ENCODE measurements at places on chromosomes 13 and 19.

DNA sequence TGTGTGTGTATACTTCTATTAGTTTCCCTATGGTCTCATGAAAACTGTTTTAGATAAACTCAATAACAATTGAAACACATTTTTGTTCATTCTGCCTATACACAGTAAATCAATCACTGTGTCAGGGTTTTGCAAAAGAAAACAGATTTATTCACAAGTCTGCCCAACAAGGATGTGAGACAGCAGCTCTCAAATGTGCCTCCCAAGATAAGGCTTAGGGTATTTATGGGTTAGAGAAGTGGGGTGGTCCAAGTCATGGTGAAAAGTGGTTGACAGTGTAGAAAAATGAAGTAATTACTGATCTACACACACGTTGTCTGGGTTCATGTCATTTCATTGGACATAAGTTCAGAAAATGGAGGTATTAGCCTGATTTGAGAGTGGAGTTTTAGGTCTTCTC is 844.6 kb downstream of the SLITRK6 start:
- DNase-seq = no peak

DNA sequence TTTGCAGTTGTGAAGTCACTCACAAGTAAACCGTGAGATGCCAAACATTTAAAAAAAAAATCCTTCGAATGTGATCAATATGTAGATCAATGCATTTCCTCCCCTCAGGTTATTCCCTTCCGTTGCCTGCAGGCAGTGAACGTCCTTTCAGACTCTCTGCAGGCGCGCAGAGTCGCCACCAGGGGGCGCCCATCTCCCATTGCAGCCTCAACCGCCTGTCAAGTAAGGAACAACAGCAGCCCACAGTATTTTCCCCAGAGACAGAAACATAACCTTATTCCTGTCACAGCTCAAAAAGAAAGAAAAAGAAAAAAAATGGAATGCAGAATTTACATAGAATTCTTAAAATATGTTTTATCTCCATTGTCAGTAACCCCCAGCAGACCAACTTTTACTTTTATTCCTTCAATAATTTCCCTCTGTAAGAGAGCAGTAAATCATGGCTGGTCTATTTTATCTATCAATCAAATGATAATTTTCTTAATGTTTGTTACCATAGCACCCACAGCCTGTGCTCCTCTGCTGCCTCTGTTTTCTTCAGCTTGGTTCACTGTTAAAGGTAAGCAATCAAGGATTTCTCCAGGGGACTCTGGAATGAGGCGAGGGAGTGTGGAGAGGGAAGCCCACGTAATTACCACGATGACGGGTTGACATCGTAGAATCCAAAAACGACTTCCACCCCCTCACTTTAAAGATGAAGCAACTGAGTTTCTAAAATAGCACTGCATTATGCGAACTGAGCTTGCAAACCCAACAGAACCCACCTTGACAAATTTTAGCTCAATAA is 637.6 kb upstream of the ARGLU1 start:
- peak; percentile 34 for DNase-seq

- no peak for DNase-seq
These were observed at the start of gene TRPC4 for GRCh38 chr13:37869756-37870488. TSS of gene TRPC4 (minus strand) at chr13:37869772. CDS start at chr13:37783333, 86,439 bp downstream.

DNA sequence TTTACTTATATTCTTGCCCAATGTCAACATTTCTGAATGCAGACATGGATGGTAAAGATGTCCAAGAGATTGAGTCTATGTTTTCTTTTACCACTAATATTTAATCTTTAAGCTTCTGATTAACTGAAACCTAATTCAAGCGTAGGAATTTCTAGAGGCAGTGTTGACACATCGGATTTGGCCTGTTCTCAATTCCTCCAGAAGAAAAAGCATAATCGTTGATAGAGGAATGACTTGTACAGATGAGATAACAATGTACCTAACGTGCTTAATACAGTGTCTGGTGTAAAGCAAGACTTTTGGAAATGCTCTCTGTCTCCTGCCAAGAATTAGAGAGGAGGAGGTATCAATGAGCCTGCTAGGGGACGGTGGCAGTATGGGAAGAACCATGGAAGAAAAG is 35.2 kb downstream of the SLC15A1 start:
- no peak for DNase-seq

DNA sequence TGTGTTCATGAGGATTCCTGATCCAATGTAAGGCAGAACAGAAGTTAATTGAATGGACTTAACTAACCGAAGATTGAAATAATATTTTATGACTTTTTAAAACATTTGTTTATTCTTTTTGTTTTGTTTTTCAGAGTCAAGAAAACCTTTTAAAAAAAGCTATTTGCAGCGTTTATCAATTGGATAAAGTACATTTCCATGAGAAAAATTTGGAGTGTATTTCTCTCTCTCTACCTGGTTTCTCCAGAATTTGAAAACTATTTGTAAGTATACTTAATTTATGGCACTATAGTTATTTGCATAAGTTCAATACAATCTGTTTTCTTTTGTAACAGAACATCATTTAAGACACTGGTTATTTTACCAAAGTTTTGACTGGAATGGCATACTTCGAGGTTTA is 208.0 kb upstream of the UBL3 start:
- no peak for DNase-seq

DNA sequence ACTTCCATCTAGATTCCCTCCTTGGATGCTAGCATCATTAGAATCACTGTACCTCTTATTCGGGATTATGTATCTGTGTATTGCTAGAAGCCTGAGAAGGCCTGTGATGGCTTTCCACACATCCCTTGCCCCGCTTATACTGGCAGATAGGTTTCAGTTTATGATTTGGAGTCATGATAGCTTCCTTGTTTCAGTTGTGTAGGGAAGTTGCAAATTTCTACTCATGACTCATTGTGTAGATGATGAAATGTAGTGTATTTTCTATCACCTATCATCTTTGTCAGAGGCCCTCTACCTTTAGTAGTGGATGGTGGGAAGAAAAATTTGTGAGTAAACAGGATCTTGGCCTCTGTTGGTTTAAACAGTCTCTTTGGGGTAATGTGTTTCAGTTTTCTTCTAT is 165.2 kb downstream of the GGACT start:
- no peak for DNase-seq

- DNase-seq = peak; percentile 13
These were observed 56.4 kb downstream of the ZDHHC20 start for GRCh38 chr13:21402586-21403307.

- no peak for DNase-seq
These were observed 1423.8 kb upstream of the MIR17HG start for GRCh38 chr13:89923736-89924135.

- DNase-seq = no peak
These were observed 3.0 kb upstream of the NCCRP1 start for GRCh38 chr19:39193803-39194202.

- peak; percentile 3 for DNase-seq
These were observed 249.1 kb downstream of the GPC5 start for GRCh38 chr13:91647361-91647990.

Data from HuH-7.5 (cell line).